ENCODE measurements at places on chromosomes 3 and 15.

- no peak for DNase-seq
Observed at GRCh38 chr3:170560296-170560695, 25.6 kb downstream of the SLC7A14 start.

DNA sequence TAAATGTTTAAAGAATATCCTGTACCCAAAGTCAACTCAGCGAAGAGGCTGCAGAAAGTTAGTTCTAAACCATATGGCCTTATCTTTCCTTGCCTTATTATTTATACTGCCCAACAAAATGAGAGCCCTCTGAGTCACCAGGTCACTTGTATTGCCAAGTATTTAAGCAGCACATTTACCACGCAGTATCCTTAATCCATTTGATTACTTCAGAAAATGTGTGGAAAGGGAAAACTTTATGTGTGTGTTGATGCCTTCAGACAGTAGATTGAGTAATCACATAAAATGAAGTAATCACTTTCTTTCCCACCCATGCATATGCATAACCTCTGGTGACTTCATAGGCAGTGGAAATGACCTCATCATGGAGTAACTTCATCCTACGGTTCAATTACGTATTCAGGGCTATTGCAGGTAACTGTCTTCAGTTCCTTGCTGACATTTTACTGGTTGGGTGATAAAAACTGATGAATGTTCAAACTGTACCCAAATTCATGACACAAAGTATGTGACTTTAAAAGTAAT lies 7.5 kb upstream of the CADPS start:
- DNase-seq: no peak

GRCh38 chr15:58622877-58623276 lies 126.6 kb downstream of the ADAM10 start:
- DNase-seq: no peak

DNA sequence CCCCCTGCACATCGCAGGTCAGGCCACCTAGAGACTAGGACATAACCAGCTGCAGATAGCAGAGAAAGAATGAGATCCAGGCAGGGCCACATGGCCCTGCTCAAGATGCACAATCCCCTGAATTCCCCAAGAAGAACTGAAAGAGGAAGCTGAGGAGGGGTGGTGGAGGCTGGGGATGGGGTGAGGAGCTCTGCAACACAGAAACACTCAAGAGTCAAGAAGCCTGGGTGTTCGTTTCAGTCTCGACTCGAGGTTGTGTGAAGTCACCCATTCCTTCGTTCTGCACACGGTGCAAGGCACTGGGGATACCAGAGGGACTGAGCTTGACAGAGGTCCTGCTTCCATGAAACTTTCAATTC lies 62.0 kb downstream of the TLE3 start:
- DNase-seq: no peak

DNA sequence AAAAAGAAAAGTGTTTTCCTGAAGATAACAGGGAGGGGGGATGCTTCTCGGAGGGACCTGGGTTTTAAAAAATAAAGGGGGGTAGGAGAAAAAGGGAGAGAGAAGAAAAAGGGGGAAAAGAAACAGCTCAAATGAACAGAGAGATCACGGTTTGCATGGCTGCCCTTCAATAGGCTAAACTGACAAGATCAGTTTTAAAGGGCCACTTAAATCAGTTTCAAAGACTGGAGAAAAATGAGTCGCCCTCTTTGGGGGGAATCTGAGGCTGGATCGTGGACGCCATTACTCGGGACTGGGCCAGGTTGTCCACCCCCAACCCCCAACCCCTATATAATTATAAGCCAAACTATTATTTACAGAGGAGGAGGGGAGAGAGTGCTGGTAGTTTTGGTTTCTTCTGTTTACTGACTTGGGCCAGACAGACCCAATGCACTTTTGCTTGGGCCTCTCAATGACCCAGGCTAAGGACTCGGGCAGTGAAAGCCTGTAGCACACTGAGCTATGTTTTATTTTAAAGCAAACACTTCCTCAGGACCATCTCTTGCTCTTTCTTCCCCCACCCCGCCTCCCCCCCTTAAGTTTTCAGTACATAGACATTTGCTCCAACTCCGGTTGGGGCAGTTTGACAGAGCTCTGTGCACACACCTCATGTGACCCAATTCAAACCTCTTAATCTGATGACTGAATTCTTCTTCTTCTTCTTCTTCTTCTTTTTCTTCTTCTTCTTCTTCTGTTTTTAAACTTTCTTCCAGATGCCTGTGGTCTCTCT lies 6.3 kb downstream of the NR2F2 start:
- no peak for DNase-seq

- DNase-seq: no peak
Observed at GRCh38 chr15:34339946-34340345, 2.4 kb upstream of the SLC12A6 start.

GRCh38 chr3:37768107-37768809 lies 93.4 kb upstream of the CTDSPL start:
- no peak for DNase-seq

GRCh38 chr3:136893848-136894443 lies 31.9 kb downstream of the NCK1 start:
- DNase-seq: no peak

Data from stimulated activated CD4-positive, alpha-beta T cell treated with anti-CD3 and anti-CD28 coated beads, Interleukin-1b, Interleukin-23, amount 100 ng/mL, for 24 hours (primary cell).